ENCODE measurements at places on chromosomes 6 and 20.

GRCh38 chr6:136303516-136303915 lies 13.9 kb upstream of the BCLAF1 start:
- DNase-seq: no peak

DNA sequence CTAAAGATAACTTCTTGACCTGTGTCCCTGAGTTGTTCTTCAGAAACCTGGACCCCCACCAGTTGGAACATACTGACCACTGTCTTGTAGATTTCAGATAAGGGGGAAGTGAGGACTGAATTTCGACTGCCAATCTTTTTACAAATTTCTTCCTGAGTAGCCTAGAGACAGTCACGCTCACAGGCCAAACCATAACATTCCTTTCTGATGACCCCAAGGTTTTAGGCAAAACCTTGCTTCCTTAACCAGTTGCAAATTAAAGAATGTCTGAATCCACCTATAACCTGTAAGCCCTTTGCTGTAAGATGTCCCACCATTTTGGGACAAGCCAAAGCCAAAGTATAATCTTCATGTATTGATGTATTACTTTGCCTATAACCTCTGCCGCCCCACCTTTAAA lies 306.9 kb downstream of the LRFN2 start:
- no peak for DNase-seq

GRCh38 chr6:43262000-43262779 lies 18.9 kb downstream of the TTBK1 start:
- DNase-seq: no peak

GRCh38 chr20:37845241-37845681 lies 57.7 kb upstream of the VSTM2L start:
- no peak for DNase-seq

DNA sequence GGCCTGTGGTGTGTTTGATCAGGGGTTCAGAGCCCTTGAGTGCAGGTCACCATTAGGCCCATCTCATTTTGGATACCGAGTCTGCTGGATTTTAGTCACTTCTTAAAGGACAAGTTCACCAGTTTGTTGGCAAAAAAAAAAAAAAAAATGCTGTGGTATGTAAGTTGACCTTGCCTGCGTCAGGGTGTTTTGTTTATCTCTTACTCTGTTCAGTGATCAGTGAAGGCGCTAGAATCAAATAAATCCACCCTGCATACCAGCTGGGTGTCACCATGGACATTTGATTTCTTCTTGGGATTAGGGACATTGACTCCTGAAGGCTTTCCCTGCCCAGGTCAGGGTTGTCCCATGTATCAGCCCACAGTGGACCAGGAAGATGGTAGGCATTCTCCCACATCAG lies 6.7 kb downstream of the SMOC2 start:
- DNase-seq: no peak

GRCh38 chr6:160203953-160204352 lies 54.7 kb downstream of the SLC22A2 start:
- DNase-seq: no peak

- DNase-seq: no peak
Measured at GRCh38 chr20:44532259-44532980, 10.6 kb upstream of the SERINC3 start.

GRCh38 chr20:17609811-17610377 lies 40.0 kb downstream of the DSTN start:
- DNase-seq: no peak

GRCh38 chr20:53495398-53496092 lies 98.1 kb downstream of the ZNF217 start:
- no peak for DNase-seq

DNA sequence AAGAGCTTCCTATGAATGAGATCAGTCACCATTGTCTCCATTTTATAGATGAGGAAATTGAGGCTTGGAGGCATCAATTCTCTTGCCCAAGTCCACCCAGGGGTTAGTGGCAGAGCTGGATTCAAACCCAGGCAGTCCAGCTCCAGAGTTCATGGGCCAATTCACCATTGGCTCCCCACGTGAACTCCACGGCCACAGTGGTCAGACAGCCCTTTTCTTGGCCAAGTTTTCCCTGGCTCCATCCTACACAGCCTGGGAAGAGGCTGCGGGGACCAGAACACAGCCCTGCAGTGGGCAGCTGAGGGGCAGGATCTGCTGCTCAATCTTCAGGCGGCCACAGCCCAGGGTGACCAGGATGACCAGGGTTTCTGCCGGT lies 20.5 kb downstream of the TGM2 start:
- no peak for DNase-seq

GRCh38 chr6:147285087-147285855 lies 81.1 kb downstream of the STXBP5 start:
- no peak for DNase-seq

- no peak for DNase-seq
Measured at GRCh38 chr6:21953831-21954801, 342.7 kb downstream of the PRL start.

DNA sequence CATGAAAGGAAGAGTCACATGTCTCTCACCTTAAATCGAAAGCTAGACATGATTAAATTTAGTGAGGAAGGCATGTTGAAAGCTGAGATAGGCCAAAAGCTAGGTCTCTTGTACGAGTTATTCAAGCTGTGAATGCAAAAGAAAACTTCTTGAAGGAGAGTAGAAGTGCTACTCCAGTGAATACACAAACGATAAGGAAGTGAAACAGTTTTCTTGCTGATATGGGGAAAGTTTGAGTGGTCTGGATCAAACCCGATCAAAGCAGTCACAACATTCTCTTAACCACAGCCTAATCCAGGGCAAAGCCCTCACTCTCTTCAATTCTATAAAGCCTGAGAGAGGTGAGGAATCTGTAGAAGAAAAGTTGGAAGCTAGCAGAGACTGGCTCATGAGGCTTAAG lies 1.9 kb upstream of the TPD52L1 start:
- DNase-seq: no peak

- DNase-seq: no peak
Measured at GRCh38 chr6:43578748-43579147, 2.8 kb downstream of the POLH start.

DNA sequence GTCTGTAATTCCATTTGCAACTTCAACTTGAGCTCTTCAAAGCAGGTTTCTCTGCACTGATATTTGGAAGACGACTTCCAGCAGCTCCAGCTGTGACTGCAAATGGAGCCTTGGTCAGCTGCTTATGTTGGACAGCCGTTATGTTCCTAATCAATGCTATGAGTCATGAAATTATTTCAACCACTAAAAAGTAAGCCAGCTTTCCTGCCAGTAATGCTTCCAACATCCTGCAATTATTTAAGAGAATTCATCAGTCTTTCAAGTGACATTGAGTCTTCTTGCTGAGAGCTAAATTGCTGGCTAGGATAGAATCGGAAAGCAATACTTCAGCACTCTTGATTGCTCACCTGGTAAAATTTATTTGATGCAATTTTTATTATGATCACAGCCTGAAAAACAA lies 375.7 kb downstream of the MMUT start:
- no peak for DNase-seq

- no peak for DNase-seq
Measured at GRCh38 chr6:56850626-56851025, 104.3 kb upstream of the BEND6 start.

- DNase-seq: no peak
Measured at GRCh38 chr6:31535538-31536324, 6.1 kb downstream of the DDX39B start.

DNA sequence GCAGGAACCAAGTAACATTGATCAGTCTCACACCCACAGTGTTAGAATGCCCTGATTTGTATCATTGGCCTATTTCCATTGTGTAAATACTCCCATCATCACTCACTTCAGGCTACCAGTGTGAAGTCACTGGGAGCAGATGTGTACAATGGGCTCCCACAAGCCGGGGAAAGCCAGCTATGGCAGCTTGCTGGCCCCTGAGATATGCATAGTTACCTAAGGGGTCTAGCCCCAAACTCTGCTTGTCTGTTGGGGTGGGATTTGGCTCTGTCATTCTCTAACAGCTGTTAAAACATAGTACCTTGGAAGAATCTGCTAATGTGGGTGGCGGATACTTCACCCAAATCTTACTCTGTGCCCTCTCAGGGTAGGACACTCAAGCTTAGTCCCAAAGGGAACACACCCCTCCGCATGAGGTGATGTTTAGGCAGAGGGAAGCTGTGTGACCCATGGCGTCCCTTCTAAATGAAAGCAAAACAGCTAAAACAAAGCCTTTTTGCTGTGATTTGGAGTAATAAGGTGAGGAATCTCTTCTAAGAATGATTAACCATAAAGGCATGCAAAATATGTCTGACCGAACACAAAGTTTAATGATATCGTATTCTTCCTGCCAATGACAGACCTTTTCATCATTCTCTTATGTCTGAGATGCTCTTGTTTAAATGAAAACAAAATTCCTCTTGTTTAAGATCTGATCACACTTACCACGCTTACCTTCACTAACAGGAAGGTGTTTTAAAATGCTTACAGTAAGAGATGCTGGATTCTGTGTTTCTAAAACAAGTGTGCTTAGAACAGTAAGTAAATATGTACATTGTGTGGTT lies 45.9 kb upstream of the PXDC1 start:
- DNase-seq: no peak

- no peak for DNase-seq
Measured at GRCh38 chr20:46631212-46631869, 19.9 kb downstream of the SLC13A3 start.

GRCh38 chr6:169961772-169962561 lies 210.5 kb downstream of the ERMARD start:
- DNase-seq: no peak

GRCh38 chr6:118913161-118913560 lies 19.2 kb downstream of the ASF1A start:
- DNase-seq: no peak

DNA sequence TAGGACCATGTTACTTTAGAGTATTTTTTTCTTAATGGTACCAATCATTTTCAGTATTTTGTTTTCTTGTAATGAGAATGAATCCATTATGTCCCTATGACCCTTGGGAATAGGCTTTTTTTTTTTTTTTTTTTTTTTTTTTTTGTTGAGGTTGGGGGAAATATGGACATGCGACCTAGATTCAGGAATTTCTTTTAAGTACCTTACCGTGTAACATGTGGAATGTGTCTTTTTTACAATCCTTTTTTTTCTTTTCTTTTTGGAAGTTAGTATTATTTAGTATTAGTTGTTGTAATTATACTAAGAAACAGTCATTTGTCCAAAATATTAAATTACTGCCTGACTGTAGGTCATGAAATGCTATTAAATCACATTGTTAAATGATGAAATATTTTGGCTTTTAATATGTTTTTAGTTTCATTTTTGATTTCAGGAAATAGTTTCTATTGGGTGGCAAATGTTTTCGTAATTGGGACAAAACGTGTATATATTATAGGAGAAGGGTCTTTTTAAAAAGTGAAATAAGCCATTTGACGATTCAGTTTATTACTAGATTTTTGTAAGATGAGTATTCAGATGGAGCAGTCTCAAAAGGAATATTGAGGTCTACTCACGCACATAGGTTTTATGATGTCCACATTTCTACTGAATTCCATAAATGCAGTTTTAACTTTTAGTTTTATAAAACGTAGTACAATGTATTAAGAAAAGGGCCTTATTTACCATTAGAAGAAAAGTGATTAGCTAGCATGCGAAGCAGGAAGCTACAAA lies 4.9 kb downstream of the ARID1B start:
- DNase-seq: no peak

DNA sequence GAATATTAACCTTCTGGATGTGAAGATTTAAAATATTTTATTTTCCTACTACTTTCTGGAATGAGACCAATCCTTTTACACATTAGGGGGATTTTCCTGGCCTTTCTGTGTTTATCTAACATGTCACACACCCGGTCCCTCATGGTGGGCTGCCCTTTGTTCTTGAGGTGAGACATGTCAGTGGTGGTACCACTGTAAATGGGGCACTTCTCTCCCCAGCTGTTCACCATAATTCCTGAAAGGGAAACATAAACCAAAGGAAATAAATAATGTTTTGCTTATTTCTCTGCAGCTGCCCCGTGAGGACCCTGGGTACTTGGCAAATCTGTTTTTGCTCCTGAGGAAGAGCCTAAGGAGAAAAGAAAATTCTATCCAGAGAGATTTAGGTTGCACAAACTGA lies 41.1 kb downstream of the GRIK2 start:
- no peak for DNase-seq

- no peak for DNase-seq
Measured at GRCh38 chr6:9708600-9708999, 706.3 kb downstream of the TFAP2A start.

GRCh38 chr20:17317341-17317740 lies 90.5 kb downstream of the PCSK2 start:
- DNase-seq: no peak

- no peak for DNase-seq
Measured at GRCh38 chr6:7053125-7053774, 54.5 kb upstream of the RREB1 start.

DNA sequence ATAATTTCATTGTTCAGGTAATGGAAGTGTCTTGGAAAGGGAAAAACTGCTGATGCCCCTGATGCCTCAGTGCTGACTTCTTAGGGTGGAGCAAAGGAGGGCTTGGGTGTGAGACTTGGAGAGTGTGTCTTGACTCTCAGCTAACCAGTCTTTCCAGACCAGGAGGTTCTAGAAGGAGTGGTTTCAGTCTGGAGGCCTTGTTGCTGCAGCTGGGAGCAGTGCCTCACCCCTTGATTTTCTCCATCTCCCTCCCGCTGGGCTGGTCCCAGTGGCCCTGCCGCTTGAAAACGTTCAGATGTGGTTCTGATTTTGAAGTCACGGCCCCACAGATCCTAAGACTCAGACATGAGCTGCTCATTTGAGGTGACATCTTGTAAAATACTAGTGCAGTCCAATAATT lies 5.4 kb downstream of the DSP start:
- no peak for DNase-seq

- DNase-seq: no peak
Measured at GRCh38 chr6:34341481-34341971, 50.9 kb downstream of the NUDT3 start.

- no peak for DNase-seq
Measured at GRCh38 chr20:5703681-5704101, 46.5 kb upstream of the SHLD1 start.

- DNase-seq: no peak
Measured at GRCh38 chr6:20467437-20467836, 65.8 kb downstream of the E2F3 start.
